ENCODE measurements at places on chromosomes 3 and 15. TPM values are rescaled to one million over a fixed set of nuclear protein-coding genes. Genes with fewer than 3 reads are reported as not detected.

DNA sequence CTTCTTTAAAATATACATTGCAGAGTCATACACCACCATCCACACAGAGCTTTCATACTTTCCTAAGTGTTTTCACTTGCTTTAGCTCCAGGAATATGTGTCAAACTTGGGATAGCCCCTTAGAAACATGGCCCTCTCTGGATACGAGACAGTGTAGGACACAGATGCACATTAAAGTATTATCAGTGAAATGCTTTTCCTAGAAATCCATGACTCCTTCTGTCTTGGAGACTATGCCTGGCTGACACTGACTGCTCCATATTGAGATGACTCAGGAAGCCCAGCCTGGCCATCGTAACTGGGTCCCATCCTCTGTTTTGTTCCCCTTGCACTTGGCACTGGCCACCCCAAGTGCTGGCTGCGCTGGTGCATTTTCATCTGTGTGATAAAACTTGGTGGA, 204.8 kb downstream of the PDZRN3 start:
- DNase-seq = peak; percentile 25

The CTXN2 gene
- total RNA-seq = not detected

DNA sequence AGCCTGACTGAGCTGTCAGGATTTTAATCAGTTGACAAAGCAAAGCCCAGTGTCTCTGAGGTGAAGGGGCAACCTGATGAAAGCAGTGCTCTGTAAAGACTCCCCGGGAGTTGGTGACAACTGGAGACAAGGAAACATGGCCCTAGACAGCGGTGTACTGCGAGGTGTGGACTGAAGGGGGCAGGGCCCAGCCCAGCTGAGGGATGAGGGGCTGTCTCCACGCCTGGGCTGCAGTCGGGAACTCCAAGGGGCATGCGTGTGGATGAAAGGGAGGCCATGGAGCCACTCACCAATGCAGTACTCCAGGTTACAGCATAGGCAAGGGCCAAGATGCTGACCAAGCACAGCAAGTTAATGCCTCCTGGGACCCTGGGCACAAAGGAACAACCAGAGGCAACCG, 45.1 kb downstream of the SCAP start:
- no peak for DNase-seq

GRCh38 chr3:72086042-72086742, 301.2 kb upstream of the PROK2 start:
- peak; percentile 6 for DNase-seq

GRCh38 chr3:56154297-56154696, 314.0 kb downstream of the ERC2 start:
- no peak for DNase-seq
